Aorta (tissue), 5 donors: ENCODE measurements at places on chromosomes 5 and 9. TPM values are rescaled to one million over a fixed set of nuclear protein-coding genes. Genes with fewer than 3 reads are reported as not detected.

GRCh38 chr5:38598994-38599617 is 42.7 kb upstream of the LIFR start:
- peaks cover 4% of the 10 kb centered on the region for H3K4me1 ChIP-seq
- H3K4me3 ChIP-seq, result no peak overlapping the region
- H3K27ac ChIP-seq, result no peak overlapping the region
- DNase-seq, result no peak

GRCh38 chr9:138077898-138078540 is 200.4 kb downstream of the CACNA1B start:
- no peak overlapping the region for H3K27ac ChIP-seq
- no peaks in the 10 kb centered on the region for H3K27me3 ChIP-seq
- H3K4me1 ChIP-seq, result no peaks in the 10 kb centered on the region
- DNase-seq, result no peak
- no peaks in the 10 kb centered on the region for H3K36me3 ChIP-seq

DNA sequence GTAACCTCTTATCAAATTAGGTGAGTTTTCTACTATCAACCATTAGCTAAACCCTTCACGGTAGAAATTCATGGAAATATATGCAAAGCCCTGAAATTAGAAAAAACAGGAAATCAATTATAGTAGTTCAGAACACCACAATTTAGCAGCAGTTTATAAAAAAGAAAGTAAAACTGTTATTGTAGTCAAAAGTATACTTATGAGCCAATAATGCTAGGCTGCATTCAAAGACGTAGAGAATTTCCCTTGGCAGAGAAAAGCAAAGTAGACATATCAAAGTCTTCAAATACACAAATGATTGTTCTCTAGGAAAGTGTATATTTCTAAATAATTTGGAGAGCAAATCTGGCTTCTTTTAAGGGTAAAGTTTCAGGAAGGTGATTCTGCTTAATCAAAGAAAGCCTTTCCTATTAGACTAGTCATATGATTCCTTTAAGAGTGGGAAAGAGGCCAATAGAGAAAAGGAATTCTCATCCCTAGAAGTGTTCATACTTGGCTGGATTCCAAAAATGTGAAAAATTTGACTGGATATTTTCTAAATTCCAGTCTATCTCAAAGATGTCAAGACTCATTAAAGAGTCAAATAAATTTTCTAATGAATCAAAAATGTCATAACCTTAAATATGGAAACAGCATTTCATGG is 185.5 kb downstream of the SMC2 start:
- no peaks in the 10 kb centered on the region for H3K4me1 ChIP-seq
- no peak for DNase-seq
- no peaks in the 10 kb centered on the region for H3K27me3 ChIP-seq
- H3K36me3 ChIP-seq, result no peaks in the 10 kb centered on the region

DNA sequence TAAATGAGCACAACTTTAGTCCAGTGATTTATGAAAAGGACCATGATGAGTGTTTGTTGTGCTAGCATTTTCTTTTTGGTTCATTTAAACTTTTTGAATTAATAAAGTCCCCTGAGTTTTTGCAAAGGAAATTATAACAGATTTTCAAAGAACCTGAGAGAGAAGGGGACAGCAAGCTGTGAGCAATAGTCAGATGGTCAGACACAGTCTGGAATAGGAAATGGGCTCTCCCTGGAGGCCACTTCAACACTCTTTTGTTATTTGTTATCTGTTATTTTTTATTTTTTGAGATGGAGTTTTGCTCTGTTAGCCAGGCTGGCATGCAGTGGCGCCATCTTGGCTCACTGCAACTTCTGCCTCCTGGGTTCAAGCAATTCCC is 171.1 kb downstream of the ARHGEF28 start:
- DNase-seq, result no peak
- no peaks in the 10 kb centered on the region for H3K4me1 ChIP-seq
- no peak overlapping the region for H3K27ac ChIP-seq
- no peaks in the 10 kb centered on the region for H3K27me3 ChIP-seq
- H3K4me3 ChIP-seq, result no peak overlapping the region
- H3K36me3 ChIP-seq, result no peaks in the 10 kb centered on the region

- no peak overlapping the region for H3K27ac ChIP-seq
- H3K36me3 ChIP-seq, result no peaks in the 10 kb centered on the region
- no peaks in the 10 kb centered on the region for H3K4me1 ChIP-seq
- no peak overlapping the region for H3K4me3 ChIP-seq
- no peaks in the 10 kb centered on the region for H3K27me3 ChIP-seq
- no peak for DNase-seq
Measured at GRCh38 chr5:158522776-158523175, 576.9 kb downstream of the EBF1 start.

GRCh38 chr5:52897238-52897614 is 91.9 kb upstream of the ITGA2 start:
- no peak for DNase-seq
- peak overlapping the region; percentile 80 for H3K27ac ChIP-seq
- H3K36me3 ChIP-seq, result peaks cover 3% of the 10 kb centered on the region
- no peaks in the 10 kb centered on the region for H3K27me3 ChIP-seq
- no peak overlapping the region for H3K4me3 ChIP-seq
- H3K4me1 ChIP-seq, result peaks cover 21% of the 10 kb centered on the region

DNA sequence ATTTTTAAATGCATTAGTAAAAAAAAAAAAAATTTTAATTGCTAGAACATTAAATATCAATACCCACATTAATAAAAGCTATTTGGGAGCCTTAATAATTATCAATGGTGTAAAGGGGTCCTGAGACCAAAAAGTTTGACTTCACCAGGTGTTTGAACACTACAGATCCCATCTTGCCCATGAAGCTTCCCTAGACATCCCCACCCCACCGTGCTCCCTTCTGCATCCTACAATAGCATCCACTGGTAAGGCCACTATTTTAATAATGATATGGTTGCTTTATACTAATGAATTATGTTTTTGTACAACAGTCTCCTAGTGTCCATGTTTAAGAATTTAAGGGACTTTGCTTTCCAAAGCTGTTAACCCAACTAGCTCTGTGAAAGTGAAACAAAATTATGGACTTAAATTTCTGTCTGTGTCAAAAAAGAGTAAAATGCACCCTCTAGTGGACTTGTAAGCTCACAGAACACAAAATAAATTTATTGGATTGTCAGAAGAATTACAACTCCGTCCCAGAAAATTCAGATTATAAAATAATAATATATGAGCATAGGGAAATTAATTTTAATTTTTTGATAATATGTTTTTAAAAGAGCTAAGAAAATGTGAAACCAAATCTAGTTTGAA is 76.0 kb downstream of the ARL15 start:
- no peaks in the 10 kb centered on the region for H3K27me3 ChIP-seq
- H3K27ac ChIP-seq, result no peak overlapping the region
- no peak overlapping the region for H3K4me3 ChIP-seq
- peaks cover 2% of the 10 kb centered on the region for H3K4me1 ChIP-seq

- no peaks in the 10 kb centered on the region for H3K36me3 ChIP-seq
- no peak for DNase-seq
- H3K27me3 ChIP-seq, result no peaks in the 10 kb centered on the region
- H3K4me1 ChIP-seq, result no peaks in the 10 kb centered on the region
- H3K27ac ChIP-seq, result no peak overlapping the region
Measured at GRCh38 chr5:54313311-54314270, 3.2 kb upstream of the ARL15 start.

DNA sequence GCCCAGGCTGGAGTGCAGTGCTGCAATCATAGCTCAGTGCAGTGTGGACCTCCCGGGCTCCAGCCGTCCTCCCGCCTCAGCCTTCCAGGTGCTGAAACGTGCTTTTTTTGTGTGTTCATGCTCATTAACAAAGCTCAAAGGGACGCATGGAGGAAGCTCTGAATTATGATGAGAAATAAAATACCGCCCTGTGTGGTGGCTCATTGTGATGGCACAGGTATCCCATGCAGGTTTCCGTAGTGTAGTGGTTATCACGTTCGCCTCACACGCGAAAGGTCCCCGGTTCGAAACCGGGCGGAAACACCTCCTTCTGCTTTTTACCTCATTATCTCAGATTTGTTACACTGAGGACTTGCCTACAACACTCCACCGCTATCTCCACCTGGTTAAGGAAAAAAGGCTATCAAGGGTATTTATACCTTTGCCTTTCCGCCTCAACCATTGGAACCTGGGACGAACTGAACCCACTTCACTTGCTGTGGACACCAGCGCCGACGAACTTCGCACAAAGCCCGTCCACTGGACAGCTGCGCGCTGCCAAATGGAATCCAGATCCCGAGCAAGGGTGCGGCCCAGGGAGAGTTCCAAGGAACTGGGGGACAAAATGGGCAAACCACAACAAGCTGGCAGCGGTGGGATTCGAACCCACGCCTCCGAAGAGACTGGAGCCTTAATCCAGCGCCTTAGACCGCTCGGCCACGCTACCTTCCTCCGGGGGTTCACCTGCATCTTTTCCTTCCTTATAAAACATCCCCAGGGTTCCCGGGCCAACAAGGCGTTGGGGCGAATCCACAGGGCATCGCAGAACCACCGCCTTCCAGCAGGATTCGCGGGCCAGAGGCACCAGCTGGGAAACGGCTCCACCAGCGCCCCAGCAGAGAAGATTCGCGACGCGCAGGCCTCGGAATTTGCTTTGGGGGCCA is 26.3 kb downstream of the OR2V2 start:
- H3K4me3 ChIP-seq, result no peak overlapping the region
- no peaks in the 10 kb centered on the region for H3K36me3 ChIP-seq
- no peaks in the 10 kb centered on the region for H3K27me3 ChIP-seq
- DNase-seq, result peak; percentile 55
- H3K27ac ChIP-seq, result no peak overlapping the region
- H3K4me1 ChIP-seq, result no peaks in the 10 kb centered on the region

DNA sequence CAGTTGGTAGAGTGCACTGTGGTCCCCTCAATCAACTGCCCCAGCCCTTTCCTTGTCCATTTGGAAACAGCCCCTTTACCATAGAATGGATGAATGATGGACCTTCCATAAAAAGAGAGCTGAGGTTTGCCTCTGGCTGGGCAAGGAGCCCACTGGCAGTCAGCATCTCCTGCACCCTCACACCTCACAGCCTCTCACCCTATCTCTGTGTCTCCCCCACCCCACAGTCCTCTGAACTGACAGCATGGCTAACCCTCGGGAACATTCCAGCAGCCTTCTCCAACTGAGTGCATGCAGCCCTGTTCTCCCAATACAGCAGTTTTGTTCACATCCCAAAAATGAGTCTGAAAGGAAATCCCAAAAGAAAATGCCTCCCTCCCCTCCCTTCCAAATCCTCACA is 51.7 kb downstream of the RETREG1 start:
- no peaks in the 10 kb centered on the region for H3K4me1 ChIP-seq
- no peaks in the 10 kb centered on the region for H3K27me3 ChIP-seq
- H3K27ac ChIP-seq, result no peak overlapping the region
- no peak overlapping the region for H3K4me3 ChIP-seq

- no peak for DNase-seq
- no peak within 1 kb of the TSS for H3K27ac ChIP-seq
- no peaks in the 10 kb centered on the region for H3K4me1 ChIP-seq
- no peaks in the 10 kb centered on the region for H3K27me3 ChIP-seq
Measured at GRCh38 chr5:141100243-141100805, at the start of gene PCDHB3. Gene PCDHB3, plus strand, starts transcription at chr5:141100473. Its CDS starts 177 bp downstream, at chr5:141100650.

DNA sequence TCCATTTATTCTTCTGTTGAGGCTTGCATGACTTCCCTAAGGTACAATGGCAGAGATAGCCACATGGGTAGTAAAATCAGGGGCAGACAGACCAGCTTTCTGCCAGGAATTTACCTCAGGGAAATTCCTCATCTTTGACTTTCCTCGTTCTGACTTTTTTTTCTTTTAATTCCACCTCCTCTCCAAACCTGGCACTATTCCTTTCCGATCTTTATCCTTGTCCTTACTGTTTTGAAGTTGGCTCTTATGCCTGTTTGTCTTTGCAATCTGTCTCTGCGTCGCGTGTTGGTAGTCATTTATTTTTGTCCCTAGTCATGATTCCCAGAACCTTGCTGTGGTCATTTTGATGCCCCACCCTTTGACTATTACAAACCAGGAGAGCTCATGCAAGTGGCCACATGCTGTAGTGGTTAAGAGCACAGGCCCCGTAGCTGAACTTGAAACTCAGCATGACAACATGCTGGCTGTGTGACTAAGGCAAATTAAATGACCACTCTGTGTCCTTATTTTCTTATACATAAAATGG is 19.0 kb downstream of the TMC1 start:
- no peak for DNase-seq
- no peaks in the 10 kb centered on the region for H3K27me3 ChIP-seq
- H3K4me1 ChIP-seq, result no peaks in the 10 kb centered on the region
- no peak overlapping the region for H3K27ac ChIP-seq
- H3K36me3 ChIP-seq, result no peaks in the 10 kb centered on the region

- no peaks in the 10 kb centered on the region for H3K27me3 ChIP-seq
- no peaks in the 10 kb centered on the region for H3K4me1 ChIP-seq
- H3K4me3 ChIP-seq, result no peak overlapping the region
- H3K36me3 ChIP-seq, result no peaks in the 10 kb centered on the region
- no peak for DNase-seq
Measured at GRCh38 chr9:2758162-2758897, 41.0 kb downstream of the KCNV2 start.

DNA sequence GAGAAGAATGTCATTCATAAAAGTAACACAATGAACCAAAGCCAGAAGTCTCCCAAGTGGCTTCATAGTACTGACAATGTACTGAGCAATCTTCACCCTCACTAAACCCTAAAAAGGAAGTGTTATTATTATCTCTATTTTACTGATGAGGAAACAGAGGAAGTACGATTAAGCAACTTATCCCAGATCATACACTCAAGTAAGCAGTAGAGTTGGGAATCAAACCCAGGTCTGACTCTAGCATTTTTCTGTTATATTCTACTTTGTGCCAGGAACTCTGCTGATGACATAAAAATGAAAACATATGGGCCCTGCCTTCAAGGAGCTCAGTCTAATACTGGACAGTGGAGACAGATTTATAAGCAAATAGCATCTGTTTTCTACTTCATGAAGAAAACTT is 109.2 kb downstream of the RAPGEF6 start:
- no peak overlapping the region for H3K4me3 ChIP-seq
- no peaks in the 10 kb centered on the region for H3K36me3 ChIP-seq
- H3K4me1 ChIP-seq, result peaks cover 2% of the 10 kb centered on the region
- no peaks in the 10 kb centered on the region for H3K27me3 ChIP-seq

The BTNL9 gene
- polyA plus RNA-seq, result 0.26 TPM

The SHOC1 gene
- not detected for polyA plus RNA-seq

The MAP1B gene
- polyA plus RNA-seq, result 27.2 TPM

The PCDHA10 gene
- polyA plus RNA-seq, result not detected
